ENCODE measurements at places on chromosomes 6 and 20. TPM values are rescaled to one million over a fixed set of nuclear protein-coding genes. Genes with fewer than 3 reads are reported as not detected.
A peak's percentile ranks its signal among the peaks of the same experiment; 100 is the strongest.

GRCh38 chr6:62479697-62480220 lies 193.7 kb upstream of the KHDRBS2 start:
- DNase-seq = peak; percentile 53

Gene ROMO1
- total RNA-seq = 127 TPM

GRCh38 chr6:53320964-53321363 lies 27.8 kb downstream of the ELOVL5 start:
- no peak for DNase-seq

Gene NUDT3
- 31.1 TPM for total RNA-seq

DNA sequence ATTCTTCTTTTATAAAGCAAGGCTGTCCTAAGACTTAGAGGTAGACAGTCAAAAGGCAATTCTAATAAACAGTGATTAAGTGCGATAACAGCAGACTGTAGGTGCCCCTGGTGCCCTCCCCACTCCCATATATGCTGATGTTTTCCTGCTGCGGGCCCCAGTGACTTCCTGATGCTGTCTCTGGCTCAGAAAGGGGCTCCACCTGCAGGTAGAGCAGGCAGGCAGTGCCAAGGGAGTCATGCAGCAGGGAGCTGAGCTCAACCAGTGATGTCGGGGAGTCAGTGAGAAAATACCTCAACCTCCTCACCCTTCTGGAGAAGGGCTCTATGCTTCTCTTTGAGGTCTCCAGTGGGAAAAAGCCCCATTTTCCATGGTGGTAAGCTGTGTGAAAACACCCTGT lies 126.7 kb upstream of the SSTR4 start:
- DNase-seq = peak; percentile 39

Gene KIF25
- total RNA-seq = 1.5 TPM

GRCh38 chr20:6956056-6956455 lies 188.6 kb downstream of the BMP2 start:
- no peak for DNase-seq

Measured in GM23338 (cell line).